ENCODE measurements at places on chromosomes 16 and 17.

GRCh38 chr17:61394630-61395408, 4.8 kb upstream of the TBX2 start:
- no peak for DNase-seq

DNA sequence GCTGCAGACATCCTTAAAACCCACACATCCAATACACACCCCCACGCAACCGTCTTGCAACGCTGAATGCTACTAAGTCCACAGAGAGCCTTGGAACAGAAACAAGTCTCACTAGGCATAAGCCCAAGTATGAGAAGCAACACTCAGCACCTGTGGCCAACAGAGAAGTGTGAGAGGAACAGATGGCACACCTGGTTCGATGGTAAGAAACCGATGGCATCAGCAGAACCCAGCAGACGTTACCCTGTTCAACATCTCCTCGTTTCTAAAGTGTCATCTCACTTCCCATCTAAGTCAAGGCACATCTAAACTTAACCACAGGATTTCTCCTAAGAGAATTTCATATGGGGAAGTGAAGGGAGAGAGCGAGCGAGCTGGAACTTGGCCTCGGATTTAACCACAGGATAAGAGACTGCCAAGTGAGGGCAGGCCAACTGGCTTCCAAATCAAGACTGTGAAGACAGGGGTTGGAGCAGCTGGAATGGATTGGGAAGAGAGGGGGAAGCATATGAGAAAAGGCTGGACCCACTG, 41.0 kb downstream of the NXPH3 start:
- DNase-seq = peak; percentile 72

GRCh38 chr16:2425008-2425518, 4.2 kb upstream of the CCNF start:
- no peak for DNase-seq

- no peak for DNase-seq
Measured at GRCh38 chr17:58491510-58492045, 3.4 kb upstream of the HSF5 start.

DNA sequence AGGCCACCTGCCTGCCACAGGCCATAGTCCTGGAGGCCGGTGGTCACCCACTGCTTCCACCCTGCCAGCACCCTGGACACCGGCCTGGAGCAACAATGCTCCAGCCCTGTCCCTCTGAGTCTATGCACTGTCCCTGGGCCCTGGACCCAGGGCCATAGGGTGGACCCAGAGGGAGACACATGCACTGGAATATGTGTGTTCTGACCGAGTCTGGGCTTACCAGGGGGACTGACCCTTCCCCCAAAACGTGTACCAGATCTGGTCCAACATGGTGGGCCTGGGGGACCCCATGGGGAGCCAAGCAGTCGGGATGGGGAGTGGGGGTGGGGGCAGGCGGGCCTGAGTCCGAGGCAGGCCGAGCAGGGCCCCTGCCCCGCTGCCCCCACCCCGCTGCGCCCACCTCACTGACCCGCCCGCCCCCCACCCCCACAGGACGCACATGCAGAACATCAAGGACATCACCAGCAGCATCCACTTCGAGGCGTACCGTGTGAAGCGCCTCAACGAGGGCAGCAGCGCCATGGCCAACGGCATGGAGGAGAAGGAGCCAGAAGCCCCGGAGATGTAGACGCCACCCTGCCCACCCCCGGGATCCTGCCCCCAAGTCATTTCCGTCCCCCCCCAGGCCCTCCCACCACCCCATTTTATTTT, 357.4 kb downstream of the SEC14L1 start:
- peak; percentile 40 for DNase-seq

DNA sequence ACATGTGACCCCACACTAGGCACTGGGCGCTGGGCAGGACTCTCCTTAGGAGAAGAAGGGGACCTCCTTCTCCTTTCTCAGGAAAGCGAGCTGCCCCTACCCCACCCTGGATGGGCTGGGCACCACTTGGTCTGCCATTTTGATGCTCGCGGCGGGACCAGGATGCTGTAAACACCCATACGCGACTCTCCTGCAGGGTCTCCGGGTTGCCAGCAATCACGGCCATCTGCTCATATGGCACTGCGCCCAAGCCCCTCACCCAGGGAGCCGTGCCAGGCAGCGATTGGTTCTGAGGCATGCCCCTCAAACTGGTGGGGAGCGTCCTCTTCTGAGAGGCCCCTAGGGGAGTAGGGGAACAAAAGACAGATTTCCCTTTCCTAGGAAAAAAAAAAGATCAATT, 99.0 kb downstream of the C16orf78 start:
- DNase-seq = peak; percentile 29

DNA sequence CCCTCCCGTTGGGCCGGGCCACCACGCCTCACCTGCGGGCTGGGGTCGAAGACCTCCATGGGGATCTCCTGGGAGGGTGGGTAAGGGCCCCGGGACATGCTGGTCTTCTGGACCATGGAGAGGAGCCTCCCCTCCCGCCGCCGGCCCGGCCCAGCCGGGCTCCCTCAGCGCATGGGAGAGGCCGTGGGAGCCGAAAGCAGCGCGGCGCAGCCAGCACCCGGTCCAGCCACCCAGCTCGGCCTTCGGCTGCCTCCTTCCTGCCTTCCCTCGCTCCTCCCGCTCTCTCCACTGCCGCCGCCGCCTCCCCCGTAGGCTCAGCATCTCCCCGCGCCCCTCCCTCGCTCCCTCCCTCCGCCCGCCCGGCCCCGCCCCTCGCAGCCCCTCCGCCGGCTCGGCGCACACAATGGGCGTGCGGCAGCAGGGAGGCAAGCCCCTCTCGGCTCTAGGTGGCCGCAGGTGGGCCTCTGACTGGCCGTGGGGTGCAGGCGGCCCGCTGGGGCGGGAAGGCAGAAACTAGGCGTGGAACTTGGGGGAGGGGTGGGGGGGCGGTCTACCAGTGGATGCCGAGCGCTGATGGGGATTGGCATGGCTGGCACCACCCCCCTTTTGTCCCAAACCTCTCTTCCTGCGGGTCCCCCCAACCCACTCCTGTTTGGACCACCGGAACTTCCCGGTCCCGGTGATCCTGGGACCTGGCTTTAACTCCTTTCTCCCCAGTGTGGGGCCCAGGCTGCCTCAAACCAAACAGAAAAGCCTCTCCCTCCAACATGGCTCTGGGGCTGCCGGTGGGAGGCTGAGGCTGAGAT, at the start of gene CACNB1:
Gene CACNB1, minus strand, starts transcription at position 290 of the 806 bp plus-strand sequence. Its CDS starts 174 bp downstream, at position 116.
- DNase-seq = peak; percentile 82

DNA sequence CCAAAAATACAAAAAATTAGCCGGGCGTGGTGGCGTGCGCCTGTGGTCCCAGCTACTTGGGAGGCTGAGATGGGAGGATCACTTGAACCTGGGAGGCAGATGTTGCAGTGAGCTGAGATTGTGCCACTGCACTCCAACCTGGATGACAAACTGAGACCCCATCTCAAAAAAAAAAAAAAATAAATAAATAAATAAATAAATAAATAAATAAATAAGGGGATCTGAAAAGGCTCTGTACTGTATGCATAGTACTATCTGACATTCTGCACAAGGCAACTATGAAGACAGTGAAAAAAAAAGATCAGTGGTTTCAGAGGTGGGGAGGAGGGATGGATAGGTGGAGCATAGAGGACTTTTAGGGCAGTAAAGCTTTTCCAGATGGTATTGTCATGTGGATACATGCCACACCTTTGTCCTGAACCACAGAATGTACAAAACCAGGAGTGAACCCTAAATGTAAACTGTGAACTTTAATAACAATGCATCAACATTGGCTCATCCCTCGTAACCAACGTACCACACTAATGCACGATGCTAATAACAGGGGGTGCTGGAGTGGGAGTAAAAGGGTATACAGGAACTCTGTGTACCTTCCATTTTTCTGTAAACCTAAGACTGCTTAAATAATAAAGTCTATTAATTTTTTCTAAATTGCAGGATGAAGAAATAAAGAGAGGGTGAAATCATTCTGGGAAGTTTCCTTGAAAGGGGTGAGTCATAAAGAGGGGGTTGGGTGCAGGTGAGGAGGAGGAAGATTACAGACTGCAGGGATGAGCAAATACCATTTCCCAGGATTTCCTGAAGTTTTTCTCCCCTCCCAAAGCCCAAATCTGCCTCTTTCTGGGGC, 155.8 kb upstream of the SDK2 start:
- no peak for DNase-seq

GRCh38 chr16:82773018-82773417, 146.2 kb downstream of the CDH13 start:
- DNase-seq = no peak

DNA sequence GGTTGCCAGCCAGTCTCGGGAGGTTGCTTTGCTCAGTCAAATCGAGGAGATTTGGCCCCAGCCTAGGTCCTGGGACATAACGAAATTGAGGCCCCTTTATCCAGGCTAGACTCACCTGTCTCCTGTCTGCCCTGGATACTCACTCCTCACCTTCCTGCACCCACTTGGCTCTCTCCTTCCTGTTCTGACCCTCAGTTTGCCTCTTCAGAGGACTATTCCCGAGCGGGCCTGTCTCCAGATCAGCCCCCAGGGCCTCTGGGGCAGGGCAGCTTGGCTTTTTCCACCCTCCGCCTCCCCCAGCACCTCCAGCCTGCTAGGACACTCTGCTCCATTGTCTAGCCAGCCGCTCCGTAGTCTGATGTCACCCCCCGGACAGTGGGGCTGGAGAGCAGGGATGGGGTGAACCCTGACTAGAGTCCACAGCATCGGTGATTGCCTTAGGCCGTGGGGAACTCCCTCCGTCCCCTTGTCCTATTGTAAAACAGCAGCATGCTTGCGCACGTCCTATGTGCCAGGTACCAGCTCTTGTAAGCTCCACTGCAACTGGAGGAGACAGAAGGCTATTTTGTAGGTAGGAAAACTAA, 8.8 kb downstream of the WFIKKN2 start:
- no peak for DNase-seq

GRCh38 chr16:27645396-27645795, 95.5 kb downstream of the KATNIP start:
- no peak for DNase-seq
